ENCODE measurements at places on chromosomes 13 and 19. TPM values are rescaled to one million over a fixed set of nuclear protein-coding genes. Genes with fewer than 3 reads are reported as not detected.

ZNF426 gene
- total RNA-seq = 15.0 TPM

DNA sequence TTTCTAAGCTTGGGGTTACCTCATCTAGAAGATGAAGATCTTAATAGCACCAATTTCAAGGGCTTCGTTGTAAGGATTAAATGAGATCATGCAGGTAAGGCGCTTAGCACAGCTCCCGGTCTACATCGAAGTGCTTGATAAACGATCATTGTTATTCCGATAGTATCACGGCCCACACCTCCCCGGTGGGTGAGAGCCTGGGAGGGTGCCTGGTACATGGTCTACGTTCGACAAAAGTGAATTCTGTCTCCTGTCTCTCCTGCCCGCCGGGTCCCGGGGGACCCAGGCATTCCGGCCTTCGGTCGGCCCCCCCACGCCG is 501 bp upstream of the MYH14 start:
- no peaks in the 10 kb centered on the region for H3K36me3 ChIP-seq
- H3K27me3 ChIP-seq = peaks cover 10% of the 10 kb centered on the region
- H3K27ac ChIP-seq = no peak overlapping the region
- DNase-seq = no peak

- H3K4me3 ChIP-seq = no peak overlapping the region
- H3K36me3 ChIP-seq = no peaks in the 10 kb centered on the region
- H3K27me3 ChIP-seq = no peaks in the 10 kb centered on the region
- H3K4me1 ChIP-seq = peaks cover 7% of the 10 kb centered on the region
These were observed 140.7 kb downstream of the PCCA start for GRCh38 chr13:100229603-100230002.

DNA sequence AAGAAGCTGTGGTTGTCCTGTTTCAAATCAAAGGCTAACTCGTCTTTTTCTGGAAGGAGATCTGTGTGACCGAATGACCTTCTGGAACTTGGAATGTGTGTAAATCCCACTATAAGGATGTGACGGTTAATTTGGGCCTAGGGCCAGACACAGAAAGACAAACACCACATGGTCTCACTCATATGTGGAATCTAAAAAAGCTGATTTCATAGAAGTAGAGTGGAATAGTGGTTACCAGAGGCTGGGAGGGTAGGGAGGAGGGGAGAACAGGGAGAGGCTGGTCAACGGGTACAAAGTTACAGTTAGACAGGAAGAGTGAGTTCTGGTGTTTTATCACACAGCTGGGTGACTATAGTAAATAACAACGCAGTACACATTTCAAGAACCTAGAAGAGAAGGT is 39.3 kb upstream of the RGCC start:
- H3K4me3 ChIP-seq = no peak overlapping the region
- no peaks in the 10 kb centered on the region for H3K4me1 ChIP-seq
- H3K27ac ChIP-seq = no peak overlapping the region
- no peak for DNase-seq

Data from hepatocyte (in vitro differentiated cells).